ENCODE measurements at places on chromosomes 3 and 15. TPM values are rescaled to one million over a fixed set of nuclear protein-coding genes. Genes with fewer than 3 reads are reported as not detected.

DNA sequence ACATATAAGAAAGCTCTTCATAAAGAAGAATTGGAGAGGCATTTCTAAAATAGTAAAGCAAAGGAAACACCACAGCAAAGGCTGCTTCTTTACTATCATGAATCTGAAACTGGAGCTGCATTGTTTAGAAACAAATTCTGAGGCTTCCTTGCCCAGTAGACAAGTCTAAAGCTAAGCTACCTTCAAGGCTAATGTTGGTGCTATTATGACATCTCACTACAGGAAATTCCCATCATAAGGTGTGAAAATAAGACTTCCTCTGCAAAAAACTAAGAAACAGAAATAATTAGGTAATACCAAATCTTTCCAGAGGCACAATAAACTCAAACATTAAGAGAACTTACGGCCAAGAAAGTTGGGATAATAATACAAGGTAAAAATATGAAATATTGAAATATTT is 89.9 kb upstream of the P3H2 start:
- DNase-seq, result no peak

DNA sequence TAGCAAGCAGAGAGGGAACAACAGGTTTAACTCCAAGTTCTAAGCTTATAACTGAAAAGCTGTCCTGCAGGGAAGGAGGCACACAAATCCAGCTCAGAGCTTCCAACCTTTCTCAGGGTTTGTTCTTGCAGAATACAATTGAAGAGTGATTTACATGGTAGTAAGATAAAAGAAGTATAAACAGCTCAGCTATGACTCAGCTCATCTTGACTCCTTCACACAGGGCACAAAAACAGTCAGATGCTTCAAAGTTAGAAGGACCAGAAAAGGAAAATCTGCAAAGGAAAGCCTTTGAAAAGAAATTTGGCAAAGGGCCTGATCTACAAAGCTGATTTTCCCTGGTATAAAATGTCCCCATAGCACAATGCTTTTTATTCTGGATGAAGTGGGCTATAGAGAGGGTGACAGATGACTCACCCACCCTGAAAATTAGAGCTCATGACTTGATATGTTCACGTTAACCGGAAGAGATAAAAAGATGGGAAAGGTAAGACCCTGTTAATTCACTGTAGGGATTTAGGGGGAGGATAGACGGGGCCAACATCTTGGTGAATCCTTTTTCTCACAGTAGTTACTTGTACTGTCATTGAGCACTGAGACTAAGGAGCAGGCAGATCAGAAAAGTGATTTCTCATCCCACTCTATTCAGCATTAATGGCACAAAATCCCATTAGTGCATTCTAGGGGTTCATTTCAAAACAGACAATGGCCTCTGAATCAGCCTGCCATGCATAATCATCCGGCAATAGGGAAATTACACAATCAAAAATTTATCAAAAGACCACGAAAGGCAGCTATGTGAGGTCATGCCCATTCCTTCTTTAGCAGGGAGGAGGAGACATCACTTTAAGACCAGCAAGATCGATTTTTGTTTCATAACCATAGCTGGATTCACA is 143.5 kb downstream of the GAP43 start:
- DNase-seq, result no peak

CXCR6 gene
- total RNA-seq, result 2.0 TPM

DNA sequence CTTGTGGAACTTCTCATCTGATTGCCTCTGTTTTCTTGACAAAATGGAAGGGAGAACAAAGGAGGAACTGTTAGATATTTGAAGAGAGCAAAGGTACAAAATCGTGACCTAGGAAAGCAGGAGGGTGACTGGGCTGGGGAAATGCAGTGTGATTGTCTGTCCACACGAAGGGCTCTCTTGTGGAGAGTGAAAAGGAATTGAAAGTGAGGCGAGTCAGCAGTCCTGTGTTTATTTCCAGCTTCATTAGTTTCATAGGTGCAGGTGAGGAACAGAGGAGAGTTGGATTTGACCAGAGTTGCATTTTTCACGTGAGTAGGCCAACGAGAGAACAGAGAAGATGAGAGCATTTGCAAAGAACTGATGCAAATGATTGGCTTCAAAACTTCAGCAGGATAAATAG is 336.4 kb upstream of the SATB1 start:
- no peak for DNase-seq

PRR20G gene
- not detected for total RNA-seq

DNA sequence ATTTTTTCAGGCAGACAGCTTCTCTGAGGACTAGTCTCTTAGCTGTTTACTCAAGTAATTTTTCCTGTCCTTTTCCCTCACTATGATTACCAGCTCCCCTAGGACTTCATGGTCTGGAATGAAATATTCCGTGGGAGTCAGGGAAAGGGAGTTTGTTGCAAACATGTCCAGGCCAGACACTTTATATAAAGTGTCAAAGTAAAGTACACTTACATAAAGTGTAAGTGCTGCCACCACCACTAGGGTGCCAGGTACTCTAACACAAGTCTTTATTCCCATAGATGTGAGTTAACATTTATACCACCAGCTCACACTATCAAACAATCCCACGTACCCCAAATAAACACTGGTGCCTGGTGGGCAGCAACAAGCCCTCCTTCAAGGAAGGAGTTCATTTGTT is 179.8 kb downstream of the SNRPN start:
- DNase-seq, result no peak

GYG1 gene
- total RNA-seq, result 14.1 TPM

- no peak for DNase-seq
Observed at GRCh38 chr3:84440291-84440690, 518.5 kb upstream of the CADM2 start.

GRCh38 chr3:126127904-126128303 is 44.0 kb upstream of the SLC41A3 start:
- DNase-seq, result no peak

CD200 gene
- total RNA-seq, result 23.5 TPM

DNA sequence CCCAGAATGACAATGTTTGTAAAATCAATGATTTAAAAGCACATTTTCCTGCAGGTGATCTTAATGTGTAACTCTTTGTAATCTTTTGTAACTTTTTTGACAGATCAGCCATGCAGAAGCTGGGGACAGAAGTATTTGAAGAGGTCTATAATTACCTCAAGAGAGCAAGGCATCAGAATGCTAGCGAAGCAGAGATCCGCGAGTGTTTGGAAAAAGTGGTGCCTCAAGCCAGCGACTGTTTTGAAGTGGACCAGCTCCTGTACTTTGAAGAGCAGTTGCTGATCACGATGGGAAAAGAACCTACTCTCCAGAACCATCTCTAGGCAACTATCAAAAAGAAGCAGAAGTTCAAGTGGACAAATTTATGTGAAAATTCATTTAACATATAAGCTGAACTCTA is 32.1 kb upstream of the NUDT16 start:
- DNase-seq, result no peak

DNA sequence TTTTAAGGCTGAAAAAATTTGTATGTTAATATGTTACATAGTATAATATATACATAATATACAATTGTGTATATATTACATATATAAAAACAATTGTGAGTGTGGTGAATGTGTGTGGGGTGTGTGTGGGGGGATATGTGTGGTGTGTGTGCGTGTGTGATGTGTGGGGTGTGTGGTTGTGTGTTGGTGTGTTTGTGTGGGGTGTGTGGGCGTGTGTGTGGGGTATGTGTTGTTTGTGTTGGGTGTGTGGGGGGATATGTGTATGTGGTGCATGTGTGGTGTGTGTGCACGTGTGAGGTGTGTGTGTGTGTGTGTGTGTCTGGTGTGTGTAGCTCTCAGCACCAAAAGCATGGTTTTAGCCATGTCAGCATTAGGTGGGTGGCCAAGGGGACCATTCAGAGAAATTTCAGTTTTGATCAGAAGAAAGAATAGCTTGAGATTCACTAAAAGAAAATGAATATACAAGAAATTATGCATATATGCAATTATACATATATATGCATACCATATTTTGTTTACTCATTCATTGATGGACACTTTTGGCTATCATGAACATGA is 118.9 kb downstream of the ALDH1A2 start:
- DNase-seq, result no peak

DNA sequence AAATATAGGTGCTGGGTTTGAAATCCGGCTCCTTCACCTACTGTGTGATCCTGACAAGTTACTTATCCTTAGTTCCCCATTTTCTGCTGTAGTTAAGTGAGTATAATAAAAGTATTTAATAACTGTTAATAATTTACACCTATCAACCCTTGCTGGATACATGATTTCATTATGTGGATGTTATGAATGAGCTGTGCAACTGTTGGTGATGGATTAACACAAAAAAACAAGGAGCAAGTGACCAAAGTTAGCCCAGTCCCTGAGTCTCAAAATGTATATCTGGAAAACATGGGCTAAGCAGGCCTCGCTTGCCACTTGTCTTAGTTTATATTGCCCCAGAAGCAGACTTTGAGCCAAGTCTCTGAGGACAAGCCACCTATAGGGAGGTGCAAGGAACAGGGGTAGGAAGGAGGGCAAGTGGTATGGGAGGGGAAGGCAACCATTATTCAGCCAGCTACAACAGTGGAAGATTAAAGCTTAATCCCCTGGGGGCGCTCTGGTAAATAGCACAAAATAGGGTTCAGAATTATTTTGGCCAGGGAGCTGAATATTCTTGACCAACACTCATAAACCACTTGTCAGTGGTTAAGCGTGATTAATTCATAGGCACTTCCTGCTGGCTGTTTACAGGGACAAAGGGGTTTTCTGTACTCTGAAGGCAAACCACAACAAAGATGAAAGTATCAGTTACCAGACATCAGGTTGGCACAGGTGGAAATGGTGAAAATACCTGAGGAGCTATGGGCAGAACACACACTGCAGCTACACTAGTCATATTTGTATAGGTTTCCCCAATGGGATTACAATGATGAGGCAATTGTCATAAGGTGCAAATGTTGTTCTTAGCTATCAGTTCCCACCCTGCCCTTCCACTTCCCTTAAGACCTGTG is 76.2 kb downstream of the TRIM42 start:
- DNase-seq, result no peak

DNA sequence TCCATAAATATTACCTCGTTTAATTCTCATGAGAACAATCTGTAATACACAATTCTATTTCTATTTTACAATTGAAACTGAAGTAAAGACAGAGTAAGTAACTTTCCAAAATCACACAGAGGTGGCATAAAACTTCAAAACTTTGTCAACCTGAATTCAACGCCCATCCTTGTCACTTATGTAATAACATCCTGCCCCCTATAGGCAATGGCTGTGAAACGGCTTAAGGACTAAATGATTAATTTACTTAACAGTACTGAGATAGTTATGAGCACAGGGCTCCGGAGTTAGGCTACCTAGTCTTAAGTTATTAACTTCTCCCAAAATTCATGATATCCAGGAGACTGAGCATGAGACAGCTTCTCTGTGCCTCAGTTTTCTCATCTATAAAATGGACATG is 293.1 kb upstream of the CHRM5 start:
- no peak for DNase-seq

GRCh38 chr3:52895418-52895817 is 1.9 kb downstream of the STIMATE start:
- DNase-seq, result peak; percentile 64

CKMT1A gene
- total RNA-seq, result not detected

GRCh38 chr15:32956006-32956405 is 238.2 kb downstream of the GREM1 start:
- DNase-seq, result no peak

DNA sequence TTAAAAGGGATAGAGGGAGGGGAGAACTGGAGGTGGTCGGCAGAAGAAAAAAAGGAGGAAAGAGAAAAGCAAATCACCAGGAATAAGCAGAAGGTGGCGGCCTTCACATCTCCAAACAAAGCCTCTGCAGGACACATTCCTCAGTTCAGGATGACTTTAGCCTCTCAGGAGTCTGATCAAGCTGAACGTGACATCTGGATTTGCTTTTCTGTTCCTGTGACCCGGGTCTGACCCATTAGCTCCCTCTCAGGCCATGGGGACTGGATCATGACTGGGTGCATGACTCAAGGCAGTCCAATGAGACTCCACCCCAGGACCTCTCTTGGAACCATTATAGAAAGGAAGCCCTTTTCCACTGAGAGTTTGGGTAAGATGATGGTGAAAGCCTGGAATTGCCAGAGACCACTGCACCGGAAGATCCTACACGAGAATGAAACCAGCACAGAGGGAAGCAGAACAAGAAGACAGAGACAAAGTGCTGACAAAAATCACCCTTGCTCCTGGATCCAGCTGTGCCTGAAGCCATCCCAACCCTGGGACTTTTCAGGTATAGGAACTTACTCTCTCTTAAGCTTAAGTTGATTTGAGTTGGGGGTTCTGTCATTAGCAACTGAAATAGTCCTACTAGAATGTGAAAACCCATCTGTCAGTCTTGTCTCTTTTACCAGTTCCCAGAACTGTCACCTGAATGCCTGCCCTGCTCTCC is 45.4 kb upstream of the RAD18 start:
- DNase-seq, result no peak

GRCh38 chr3:134406331-134407238 is 32.3 kb upstream of the AMOTL2 start:
- no peak for DNase-seq

DNA sequence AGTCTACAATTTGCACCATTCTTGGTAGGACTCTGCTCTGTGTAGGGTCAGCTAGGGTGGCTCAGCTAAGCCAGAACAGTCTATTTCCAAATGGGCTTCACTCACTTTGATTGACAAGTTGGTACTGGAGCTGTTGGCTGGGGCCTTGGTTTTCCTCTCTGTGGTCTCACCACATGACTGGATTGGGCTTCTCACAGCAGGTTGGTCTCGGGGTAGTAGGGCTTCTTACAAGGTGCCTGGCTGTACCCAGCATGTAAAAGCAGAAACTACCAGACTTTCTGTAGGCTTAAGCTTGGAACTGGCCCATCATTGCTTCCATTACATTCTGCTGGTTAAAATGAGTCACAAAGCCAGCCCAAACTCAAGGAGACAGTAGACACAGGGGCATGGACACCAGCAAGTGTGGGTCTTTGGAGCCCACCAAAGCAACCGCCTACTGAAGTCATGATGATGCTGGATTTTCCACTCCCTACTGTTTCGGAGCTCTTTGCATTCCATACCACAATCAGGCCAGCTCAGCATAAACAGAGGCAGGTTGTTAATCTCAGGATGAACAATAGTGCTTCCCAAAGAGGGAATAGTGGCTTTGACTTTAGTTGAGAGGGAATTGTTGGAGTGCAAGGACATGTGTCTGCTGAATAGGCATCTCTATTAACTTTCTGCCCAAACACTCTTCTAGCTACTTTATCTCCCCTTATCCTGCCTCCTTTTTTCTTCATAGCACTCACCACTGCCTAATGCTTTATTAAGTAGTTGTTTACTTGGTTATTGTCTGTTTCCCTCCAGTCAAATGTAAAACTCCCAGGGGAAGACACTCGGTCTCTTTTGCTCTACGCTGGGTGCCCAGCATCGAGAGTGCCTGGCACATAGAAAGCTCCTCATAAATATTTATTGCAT is 78.0 kb upstream of the RARB start:
- DNase-seq, result no peak

DNA sequence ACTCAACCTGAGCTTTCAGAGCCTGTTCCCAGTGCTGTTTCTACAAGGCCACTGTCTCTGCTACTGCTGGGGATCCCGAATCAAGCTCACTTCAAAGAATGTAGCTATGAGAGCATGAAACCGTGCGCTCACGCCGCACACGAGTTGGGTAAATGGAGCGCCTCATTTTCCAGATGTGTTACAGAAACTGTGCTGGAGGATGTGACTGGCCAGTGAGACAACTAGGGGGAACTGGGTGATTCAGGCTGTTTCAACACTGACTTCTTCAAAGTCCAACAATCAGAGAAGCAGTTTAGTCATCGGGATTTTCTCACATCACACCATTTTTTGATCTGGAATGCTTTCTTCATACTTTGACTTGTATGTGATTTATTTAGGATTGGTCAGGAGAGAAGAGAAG is 3.5 kb downstream of the ZNF710 start:
- DNase-seq, result peak; percentile 55

B3GNT5 gene
- 17.3 TPM for total RNA-seq
